ENCODE measurements at places on chromosomes 5 and 9.

DNA sequence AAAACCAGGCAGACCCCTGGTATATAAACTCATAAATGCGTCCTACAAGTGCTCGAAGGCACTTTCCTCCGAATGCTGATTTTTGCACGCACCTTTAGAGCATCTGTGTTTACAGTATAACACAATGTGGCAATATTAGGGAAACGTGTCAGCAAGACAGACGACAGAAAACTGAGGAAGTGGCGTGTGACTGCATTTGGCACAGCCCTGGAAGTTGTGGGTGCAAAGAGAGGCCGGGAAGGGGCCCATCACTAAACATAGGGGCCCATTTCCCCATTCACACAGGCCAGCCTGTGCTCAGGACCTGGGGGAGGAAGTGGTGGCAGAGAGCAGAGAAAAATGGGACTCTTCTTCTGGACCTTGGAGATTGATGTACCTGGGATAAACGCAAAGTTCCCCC lies 48.2 kb downstream of the RASGEF1C start:
- DNase-seq: no peak

DNA sequence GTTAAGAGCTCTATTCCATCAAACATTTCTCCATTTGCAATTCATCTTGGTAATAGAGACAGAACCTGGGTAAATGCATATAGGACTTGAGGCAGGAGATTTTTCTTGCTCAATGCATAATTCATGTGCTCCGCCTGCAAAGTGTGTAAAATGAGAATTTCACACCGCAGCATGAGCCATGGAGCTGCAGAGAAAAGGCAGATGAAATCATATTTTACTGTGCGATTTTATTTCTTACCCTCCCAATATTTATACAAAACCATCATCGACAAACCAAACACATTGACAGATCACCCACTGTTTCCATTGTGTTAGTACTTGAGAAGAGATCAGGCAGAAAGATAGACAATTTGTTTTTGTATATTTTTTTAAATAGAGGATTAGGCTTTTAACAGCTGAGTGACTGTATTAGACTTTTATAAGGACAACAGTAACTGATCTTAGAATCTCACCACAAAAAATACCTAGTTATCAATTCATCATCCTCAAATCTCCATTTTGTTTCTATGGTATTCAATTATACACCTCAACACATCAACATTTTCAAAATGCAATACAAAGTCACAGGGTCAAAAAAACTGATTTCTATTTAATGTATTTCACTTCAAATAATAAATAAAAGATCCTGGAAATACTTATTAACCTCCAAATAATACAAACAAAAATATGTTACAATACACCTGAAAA lies 191.1 kb downstream of the AP3B1 start:
- no peak for DNase-seq

GRCh38 chr9:93143830-93144530 lies 9.9 kb upstream of the NINJ1 start:
- DNase-seq: no peak

DNA sequence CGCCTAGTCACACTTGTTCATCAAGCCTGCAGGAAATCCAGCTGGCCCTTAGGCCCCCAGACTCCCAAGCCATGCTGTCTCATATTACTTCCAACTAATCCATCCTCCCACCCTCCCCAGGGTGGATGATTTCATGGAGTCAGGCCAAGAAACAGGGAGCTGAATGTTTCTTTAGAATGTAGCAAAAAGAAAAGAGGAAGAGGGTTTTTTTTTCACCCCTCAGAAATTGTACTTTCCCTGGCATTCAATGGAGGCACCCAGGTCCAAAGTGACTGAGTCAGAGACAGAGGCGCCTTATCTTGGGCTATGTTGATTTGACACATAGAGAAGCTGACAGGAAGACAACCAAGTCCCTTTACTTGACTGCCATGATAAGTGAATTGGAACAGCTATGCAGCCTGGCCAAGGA lies 260.2 kb upstream of the NR4A3 start:
- DNase-seq: no peak

Data from small intestine (tissue), 16 donors.